ENCODE measurements at places on chromosomes 13 and 19.

GRCh38 chr13:101829484-101829883 is 377.0 kb downstream of the ITGBL1 start:
- no peak for DNase-seq

DNA sequence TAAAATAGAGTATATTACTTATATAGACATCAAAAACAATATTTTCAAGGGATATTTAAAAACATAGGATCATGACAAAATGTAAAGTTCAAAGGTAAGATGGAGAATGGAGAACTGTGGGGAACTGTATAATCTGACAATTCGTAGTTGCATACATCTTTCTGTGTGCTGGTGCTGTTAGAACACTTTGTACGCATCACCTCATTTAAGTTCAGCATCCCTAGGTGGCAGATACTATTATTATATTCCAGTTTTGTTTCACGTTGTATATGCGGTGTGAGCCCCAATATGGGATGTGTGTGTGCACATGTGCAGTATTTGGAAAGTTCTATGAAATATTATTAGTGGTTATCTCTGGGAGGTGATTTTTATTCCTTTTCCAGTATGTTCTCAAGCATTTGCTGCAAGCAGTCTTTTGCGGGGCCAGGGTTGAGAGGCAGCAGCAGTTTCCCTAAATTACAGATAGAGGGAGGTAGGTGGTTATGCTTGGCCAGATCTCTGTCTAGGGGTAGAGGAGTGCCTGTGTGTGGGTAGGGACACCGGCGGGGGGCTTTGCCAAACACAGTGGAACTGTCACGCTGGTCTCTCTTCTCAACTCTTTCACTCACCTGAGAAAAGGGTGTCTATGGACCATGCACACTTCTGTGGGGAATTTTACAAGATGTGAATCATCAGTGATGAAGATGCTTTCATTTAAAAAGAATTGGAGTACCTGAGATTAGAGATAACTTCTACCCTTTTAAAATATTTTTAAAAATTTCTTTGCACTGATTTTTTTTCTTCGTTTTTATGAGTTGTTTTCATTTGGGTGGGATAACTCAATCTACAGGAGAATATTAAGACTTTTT is 55.6 kb upstream of the ALOX5AP start:
- DNase-seq: no peak

DNA sequence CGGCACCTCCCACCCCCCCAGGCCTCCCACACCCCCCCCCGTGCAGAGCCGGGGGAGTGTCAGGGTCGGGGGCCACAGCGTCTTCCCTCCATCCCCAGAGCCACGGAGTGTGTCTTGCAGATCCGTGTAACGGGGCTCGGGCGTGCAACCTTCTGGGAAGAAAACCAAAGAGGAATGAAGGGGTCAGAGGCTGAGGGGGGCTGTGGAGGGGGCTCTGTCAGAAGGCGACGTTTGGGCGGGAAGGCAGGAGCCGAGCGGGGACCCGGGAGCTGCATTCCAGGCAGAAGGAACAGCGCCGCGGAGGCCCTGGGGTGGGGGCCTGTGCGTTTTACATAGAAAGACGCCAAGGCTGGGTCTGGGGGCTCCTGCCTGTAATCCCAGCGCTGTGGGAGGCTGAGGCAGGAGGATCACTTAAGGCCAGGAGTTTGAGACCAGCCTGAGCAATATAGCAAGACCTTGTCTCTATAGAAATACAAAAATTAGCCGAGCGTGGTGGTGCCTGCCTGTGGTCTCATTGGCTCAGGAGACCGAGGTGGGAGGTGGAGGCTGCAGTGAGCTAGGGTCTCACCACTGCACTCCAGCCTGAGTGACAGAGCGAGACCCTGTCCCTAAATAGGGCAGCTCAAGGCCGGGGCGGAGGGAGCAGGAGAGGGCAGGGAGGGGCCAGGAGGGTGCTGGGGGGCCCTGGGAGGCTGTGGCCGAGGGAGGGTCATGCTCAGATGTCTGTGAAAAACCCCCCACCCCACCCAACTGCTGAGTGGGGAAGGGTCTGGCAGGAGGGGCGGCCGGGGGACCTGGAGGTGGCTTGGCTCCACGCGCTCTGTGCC is 27.8 kb downstream of the ARID3A start:
- DNase-seq: no peak

DNA sequence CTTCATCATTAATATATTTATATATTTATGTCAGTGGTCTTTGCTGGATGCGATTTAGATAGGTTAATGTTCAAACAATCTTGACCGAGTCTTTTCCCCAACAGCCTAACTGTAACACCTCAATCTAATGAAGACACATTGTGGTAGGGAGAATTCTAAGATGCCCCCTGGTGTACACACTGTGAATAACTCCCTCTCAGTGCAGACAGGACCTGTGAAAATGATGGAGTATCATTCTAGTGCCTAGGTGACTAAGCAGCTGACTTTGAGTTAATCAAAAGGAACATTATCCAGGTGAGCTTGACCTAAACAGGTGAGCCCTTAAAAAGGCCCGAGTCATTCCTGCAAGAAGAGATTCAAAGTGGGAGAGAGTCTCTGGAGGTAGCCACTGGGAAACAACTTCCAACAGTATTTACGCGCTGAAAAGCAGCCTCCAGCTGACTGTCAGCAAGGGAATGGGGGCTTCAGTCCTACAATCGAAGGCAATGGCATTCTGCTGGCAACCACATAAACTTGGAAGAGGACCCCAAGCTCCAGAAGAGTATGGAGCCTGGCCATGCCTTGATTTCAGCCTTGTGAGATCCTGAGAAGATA is 28.0 kb upstream of the KBTBD7 start:
- no peak for DNase-seq

DNA sequence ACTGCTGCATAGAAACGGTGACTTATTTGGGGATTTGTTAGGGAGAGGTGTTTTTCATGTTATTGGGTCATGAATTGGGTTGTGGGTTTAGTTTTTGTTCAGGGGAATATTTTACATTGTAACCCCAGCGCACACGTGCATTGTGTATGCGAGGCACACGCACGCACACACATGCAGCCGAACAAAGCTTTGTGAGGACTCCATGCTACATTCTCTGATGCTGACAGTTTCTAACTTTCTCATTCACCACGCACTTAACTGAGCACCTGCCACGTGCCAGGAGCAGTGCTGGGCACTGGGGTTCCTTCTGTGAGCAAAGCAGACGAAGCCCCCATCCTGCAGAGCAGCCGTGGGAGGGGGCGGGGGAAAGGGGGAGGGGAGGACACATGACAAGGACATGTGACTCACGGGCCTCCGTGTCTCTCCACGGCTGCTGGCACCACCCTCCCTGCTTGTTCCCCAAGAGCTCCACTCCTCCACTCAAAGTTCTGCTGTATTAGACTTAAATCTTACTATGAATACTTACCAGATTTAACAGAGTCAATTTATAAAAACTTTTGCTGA is 55.6 kb downstream of the SLC7A9 start:
- DNase-seq: no peak

All from NCI-H2107 (cell line).